ENCODE measurements at places on chromosomes 2 and 18.

GRCh38 chr2:213087040-213087439 is 64.4 kb downstream of the IKZF2 start:
- no peak for DNase-seq

GRCh38 chr2:47077442-47078117 is 77.5 kb downstream of the STPG4 start:
- no peak for DNase-seq

- DNase-seq = no peak
These were observed 143.5 kb downstream of the B3GNT2 start for GRCh38 chr2:62339413-62339812.

DNA sequence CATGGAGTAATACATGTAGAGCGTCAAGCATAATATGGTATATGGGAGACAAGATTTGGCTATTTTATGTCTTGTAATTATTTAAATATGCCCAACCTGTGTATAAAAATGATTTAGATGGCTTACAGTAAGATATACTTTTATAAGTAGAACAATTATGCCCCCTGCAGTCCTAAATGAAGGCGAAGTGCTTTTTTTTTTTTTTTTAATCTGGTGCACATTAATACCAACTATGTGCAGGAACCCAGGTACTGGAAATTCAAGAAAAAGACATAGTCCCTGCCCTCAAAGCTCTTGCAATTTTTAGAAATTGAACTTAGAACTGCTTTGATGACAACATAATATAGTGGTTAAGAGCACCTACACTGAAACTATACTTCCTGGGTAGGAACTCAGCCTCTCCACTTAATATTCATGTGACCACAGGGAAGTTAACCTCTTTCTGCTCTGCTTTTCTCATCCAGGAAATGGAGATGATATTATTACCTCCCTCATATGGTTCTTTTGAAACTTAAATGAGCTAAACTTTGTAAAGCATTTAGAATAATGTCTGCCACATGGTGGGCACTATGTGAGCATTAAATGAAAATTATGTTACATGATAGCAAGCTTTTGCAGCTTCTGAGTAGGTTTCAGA is 38.1 kb downstream of the AFTPH start:
- no peak for DNase-seq

DNA sequence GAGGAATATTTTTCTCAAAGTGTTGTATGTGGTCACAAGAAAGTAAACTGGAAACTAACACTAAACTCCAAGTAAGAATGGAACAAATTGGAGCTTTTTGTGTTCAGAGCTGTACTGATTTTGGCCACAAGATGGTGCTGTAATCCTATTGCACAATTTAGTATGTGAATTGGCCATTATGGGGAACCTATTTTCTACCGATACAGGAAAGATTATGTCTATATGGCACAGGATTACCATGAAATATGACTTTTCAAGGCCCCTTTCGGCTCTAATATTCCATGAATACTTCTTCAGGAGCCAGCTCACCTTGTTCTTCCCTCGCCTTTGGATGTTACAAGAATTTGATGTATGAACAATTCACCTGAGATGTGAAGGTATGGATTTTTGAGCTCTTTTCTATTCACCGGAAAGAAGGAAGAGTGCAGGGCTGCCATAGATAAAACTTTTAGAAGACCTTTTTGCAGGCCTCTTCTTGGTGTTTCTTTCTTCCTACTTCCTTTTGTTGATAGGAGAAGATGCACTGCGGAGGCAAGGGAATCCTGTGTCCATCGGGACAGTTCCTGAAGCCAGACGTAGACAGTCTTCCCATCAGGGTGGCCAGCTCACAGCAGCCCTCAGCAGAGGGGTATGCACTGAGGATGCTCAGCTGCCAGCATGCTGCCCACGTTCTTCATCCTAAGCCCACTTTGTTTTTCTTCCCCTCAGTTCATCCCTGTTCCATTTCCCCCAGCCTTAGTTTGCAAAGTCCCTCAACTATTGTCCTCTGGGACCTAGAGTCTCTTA is 13.3 kb downstream of the MRPL44 start:
- no peak for DNase-seq

GRCh38 chr2:127188797-127189196 is 31.3 kb downstream of the CYP27C1 start:
- peak; percentile 51 for DNase-seq

GRCh38 chr2:9696731-9697130 is 65.9 kb upstream of the YWHAQ start:
- DNase-seq = no peak

GRCh38 chr2:178949584-178949983 is 100.4 kb downstream of the CCDC141 start:
- DNase-seq = no peak

- DNase-seq = no peak
These were observed 285.5 kb upstream of the NETO1 start for GRCh38 chr18:73153271-73153670.

DNA sequence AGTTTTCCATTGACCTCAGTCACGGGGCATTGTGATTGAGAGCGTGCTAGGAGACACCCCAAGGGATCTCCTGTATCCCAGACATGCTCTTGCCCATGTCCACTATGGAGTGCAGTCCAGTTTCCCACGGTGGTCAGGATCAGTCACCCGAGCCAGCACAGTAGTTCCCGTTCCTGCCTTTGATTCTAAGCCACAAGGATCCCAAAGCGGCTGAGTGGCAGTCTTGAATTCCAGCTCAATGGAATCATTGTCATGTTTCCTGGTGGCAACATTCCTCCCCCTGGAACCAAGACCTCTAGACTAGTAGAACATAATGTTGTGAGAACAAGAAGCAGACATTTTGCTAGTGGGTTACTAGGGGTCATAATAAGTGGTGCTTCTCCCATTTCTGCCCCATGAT is 154.3 kb downstream of the SEPTIN10 start:
- peak; percentile 51 for DNase-seq

- peak; percentile 87 for DNase-seq
These were observed 4.1 kb upstream of the ITPRIPL1 start for GRCh38 chr2:96320728-96321622.

GRCh38 chr2:205193836-205194228 is 488.5 kb upstream of the NRP2 start:
- DNase-seq = no peak

DNA sequence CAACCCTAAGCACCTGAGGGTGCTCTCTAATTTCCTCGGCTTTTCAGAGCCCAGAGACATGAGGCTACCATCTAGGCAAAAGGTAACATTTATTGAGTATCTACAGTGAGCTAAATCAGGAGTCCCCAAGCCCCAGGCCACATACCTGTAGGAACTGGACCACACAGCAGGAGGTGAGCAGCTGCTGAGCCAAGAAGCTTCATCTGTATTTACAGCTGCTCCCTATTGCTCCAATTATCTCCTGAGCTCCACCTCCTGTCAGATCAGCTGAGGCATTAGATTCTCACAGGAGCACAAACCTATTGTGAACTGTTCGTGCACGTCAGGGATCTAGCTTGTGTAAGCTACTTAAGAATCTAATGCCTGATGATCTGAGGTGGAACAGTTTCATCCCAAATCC is 70.2 kb downstream of the RND3 start:
- DNase-seq = no peak

GRCh38 chr2:164412831-164413230 is 208.5 kb downstream of the GRB14 start:
- no peak for DNase-seq

DNA sequence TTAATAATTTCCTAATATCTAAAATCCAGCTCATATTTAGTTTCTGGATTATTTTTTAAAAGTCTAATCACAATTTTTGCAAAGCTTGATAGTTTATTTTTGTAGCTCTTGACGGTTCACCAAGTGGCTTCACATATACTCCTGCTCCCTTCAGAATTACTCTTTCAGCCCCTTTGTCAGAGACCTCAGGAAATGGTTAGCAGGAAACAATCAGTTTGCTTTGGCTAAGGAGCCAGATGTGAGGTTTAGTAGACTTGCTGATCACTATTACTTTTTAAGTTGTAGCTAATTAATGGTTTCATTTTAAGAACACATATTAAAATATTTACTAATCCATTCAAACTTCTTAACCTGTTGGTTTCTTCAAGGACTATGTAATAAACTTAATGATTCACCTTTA is 2.3 kb downstream of the RBBP8 start:
- no peak for DNase-seq

DNA sequence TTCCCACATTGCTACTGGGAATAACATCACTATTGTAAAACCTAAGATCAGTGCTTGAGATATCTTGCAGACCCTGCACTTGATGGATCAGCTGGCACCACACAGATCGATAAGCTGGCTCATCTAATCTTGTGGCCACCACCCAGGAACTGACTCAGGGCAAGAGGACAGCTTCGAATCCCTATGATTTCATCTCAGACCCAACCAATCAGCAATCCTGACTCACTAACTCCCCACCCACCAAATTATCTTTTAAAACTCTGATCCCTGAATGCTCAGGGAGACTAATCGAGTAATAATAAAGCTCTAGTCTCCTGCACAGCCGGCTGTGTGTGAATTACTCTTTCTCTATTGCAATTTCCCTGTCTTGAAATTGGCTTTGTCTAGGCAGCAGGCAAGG is 11.3 kb upstream of the TEX44 start:
- no peak for DNase-seq

DNA sequence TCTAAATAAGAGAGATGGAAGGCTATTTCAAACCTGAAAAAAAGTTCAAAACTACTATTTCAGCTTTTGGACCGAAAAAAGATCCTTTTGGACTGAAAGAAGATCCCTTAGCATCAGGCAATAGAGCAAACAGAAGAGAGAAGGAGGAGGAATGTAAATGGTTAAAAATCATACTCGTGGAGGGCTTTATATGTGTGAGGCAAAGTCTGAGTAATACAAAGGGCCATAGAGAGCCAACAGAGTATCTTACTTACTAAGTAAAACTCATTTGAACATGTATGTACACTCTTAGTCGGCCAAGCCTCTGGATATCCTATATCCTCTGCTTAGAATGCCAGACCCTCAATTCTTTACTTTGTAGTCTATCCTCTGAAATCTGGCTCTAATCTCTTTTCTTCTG is 55.7 kb downstream of the ITSN2 start:
- no peak for DNase-seq

DNA sequence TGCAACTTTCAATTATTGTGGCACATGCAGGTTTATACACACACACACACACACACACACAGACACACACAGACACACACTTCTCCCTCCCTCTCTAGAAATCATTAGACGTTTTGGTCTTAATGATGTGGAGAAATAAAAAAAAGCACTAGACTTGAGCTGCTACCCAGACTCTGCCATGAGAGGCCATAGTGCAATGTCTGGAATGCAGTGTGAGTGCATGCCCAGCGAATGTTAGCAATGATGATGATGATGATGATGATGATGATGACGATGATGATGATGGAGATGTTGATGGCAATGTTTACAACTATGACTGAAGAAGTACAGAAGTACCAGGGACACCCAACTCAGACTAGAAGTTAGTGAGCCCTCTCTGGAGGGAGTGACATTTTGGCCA is 23.8 kb upstream of the KLHL29 start:
- no peak for DNase-seq

- no peak for DNase-seq
These were observed 89.1 kb downstream of the ETAA1 start for GRCh38 chr2:67486041-67486796.

DNA sequence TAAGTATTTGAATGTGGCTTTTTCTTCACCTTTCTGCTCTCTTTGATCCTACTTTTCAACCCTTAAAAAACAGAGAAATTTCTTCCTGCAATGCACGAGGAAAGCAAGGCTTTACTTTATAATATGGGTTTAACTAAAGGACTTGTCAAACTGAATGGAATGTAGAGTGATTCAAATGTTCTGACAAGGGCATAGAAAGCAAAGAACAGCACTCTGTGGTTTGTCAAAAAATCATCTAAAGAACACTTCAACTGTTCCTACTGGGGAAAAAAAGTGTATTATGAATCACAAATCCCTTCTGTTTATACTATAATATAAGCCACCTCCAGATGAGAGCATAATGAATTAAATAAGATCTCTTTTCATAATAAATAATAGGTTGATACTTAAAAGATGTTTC is 45.0 kb upstream of the RIT2 start:
- DNase-seq = no peak

DNA sequence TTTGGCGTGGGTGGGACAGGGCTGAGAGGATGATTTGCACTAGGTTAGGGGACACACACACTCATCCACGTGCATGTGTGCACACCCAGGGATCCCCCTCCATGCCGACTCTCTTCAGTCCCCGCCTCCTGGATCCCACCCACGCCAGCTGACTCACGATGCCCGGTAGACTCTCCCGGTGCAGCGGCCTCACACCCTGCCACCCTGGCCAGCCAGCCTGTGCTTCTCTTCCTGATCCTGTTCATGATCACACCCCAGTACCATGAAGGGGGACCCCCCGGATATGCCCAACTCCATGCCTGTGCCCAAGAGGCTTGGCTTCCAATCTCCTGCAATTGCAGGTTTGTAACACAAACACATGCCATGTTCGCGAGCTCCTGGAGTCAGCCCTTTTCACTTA is 157.8 kb upstream of the HDAC4 start:
- DNase-seq = peak; percentile 77

GRCh38 chr2:170679607-170680079 is 35.5 kb upstream of the SP5 start:
- DNase-seq = no peak

DNA sequence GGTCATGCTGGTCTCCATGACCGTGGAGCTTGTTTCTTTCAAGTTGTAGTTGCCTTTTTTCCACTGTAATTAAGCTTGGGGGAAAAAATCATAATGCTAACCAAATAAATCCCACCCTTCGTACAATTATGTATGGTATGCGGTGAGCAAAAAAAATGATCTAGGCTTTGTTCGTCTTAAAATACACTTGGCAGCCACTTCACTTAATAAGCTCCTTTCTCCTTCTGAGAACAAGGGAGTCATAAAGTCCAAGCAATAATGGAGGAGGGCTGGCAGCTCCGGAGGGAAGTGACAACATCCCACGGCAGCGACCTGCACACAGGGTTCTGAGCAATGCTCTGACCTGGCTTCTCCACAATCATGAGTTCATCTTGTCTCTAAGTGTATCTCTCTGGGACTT is 91.2 kb upstream of the KLHL29 start:
- no peak for DNase-seq

DNA sequence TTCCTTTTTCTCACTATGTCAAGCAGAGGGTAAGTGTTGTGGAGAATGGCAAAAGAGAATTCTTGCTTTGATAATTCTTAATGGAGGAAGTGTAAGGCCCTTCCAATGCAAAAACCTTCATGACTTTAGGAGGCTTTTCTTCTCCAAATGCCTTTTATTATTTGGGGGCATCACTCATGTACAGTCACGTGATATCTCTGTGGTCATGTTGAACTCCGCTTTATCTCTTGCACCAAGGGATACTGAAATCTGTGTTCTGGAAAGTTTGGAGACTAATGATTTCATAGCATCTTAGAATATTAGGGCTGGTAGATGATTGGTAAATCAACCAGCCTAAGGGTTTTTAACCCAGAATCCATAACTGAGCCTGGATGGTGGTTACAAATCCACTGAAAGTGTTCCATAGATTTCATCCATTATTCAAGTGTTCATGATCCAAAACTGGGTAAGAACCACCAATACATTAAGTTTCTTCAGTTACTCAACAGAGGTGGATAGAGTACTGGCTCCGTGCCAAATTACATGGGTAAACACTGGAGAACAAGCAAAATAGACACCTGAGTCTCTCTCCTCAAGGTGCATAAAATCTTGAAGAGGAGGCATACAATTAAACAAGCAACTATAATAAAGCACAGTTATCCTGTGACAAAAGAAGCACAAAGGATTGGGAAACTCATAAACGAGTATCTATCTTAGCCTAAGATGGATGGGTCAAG is 169.6 kb upstream of the EPHA4 start:
- DNase-seq = no peak

GRCh38 chr18:58502628-58503027 is 126.3 kb downstream of the ALPK2 start:
- DNase-seq = no peak

- DNase-seq = no peak
These were observed 585.8 kb downstream of the CNTNAP5 start for GRCh38 chr2:124610866-124611265.

GRCh38 chr2:200159829-200160781 is 146.4 kb upstream of the SPATS2L start:
- DNase-seq = no peak
